IPS DF 6.9 (cell line): ENCODE measurements at places on chromosomes 4 and X.

- H3K4me1 ChIP-seq = no peaks in the 10 kb centered on the region
- H3K27me3 ChIP-seq = no peaks in the 10 kb centered on the region
- DNase-seq = no peak
- no peak overlapping the region for H3K4me3 ChIP-seq
Observed at GRCh38 chr4:128930051-128930450, 120.6 kb downstream of the JADE1 start.

- H3K4me3 ChIP-seq = peak overlapping the region; percentile 60; the same call in 1 of the 2 replicates
- DNase-seq = no peak
- peaks cover 35% of the 10 kb centered on the region for H3K27me3 ChIP-seq
- H3K4me1 ChIP-seq = peaks cover 5% of the 10 kb centered on the region
- no peaks in the 10 kb centered on the region for H3K36me3 ChIP-seq
- H3K27ac ChIP-seq = no peak overlapping the region
Observed at GRCh38 chr4:13548059-13548983, 4.0 kb upstream of the NKX3-2 start.

DNA sequence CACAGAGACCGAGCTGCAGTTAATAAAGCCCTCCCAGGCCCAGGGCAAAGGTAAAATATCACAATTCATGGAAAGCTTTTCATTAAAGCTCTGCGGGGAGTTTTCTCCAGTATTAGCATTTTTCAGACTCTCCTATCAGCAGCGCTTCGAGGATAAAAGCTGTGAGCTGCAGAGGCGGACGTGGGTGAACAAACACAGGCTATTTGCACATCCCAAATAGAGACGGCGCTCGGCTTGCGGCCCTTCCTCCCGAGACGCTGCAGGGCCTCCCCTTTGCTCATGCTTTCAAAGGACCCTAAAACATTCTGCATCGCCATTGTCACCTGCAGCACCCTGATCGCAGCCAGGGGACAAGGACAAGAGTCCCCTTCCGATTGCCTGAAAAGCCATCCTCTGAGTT, 97.3 kb downstream of the SORCS2 start:
- DNase-seq = no peak
- H3K4me1 ChIP-seq = no peaks in the 10 kb centered on the region
- no peaks in the 10 kb centered on the region for H3K27me3 ChIP-seq
- H3K36me3 ChIP-seq = no peaks in the 10 kb centered on the region
- H3K4me3 ChIP-seq = no peak overlapping the region
- H3K27ac ChIP-seq = no peak overlapping the region

GRCh38 chr4:58061967-58062366, 951.8 kb upstream of the IGFBP7 start:
- H3K27ac ChIP-seq = no peak overlapping the region
- DNase-seq = no peak
- no peaks in the 10 kb centered on the region for H3K36me3 ChIP-seq

DNA sequence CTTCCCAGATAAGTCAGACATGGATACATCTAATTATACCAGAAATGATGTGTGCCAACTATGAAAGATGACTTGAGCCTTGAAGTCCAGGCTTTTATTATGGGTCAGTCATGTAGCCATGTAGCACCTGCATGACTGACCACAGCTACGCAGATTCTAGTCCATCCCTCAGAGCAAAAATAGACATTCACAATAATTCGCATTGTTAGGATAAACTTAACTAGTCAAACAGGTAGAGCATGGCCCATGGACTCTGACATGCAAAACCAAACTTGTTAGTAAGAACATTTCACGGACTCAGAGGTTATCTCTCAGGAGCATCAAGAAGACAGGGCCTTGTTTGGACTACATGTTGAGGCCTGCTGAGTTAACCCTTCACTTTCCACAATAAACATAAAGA, 132.6 kb downstream of the PWWP3B start:
- H3K4me3 ChIP-seq = no peak overlapping the region
- no peak for DNase-seq

GRCh38 chr4:16579866-16580265, 318.6 kb downstream of the LDB2 start:
- DNase-seq = no peak
- no peaks in the 10 kb centered on the region for H3K27me3 ChIP-seq
- no peaks in the 10 kb centered on the region for H3K36me3 ChIP-seq
- no peaks in the 10 kb centered on the region for H3K4me1 ChIP-seq
- H3K27ac ChIP-seq = no peak overlapping the region
- no peak overlapping the region for H3K4me3 ChIP-seq

DNA sequence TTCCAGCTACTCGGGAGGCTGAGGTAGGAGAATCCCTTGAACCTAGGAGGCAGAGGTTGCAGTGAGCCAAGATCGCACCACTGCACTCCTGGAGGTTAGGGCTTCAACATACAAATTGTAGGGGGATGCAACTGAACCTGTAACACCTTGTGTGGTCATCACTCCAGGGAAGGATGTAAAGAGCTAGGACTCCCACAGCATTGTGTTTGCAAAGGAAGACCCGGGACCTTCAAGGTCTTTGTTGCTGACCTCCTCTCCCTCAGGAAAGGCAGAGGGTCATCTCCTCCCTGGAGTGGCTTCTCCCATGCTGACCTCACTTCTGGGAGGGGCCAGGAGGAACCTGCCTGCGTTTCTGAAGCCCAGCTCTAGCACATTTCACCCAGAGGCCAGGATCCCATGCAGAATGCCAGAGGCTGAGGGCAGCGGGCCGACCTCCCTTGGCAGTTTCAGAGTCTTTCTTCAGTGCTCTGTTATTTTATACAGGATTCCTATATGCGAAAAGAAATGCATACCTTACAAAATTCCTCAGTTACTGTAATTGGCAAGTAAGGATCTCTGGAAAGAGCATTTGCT, 80.2 kb downstream of the HTRA3 start:
- peaks cover 3% of the 10 kb centered on the region for H3K4me1 ChIP-seq
- no peak for DNase-seq
- no peak overlapping the region for H3K4me3 ChIP-seq
- no peak overlapping the region for H3K27ac ChIP-seq

GRCh38 chr4:15912961-15913630, 25.4 kb downstream of the FGFBP1 start:
- no peaks in the 10 kb centered on the region for H3K27me3 ChIP-seq
- DNase-seq = no peak
- H3K27ac ChIP-seq = no peak overlapping the region
- H3K4me3 ChIP-seq = no peak overlapping the region
- no peaks in the 10 kb centered on the region for H3K36me3 ChIP-seq
- H3K4me1 ChIP-seq = no peaks in the 10 kb centered on the region

GRCh38 chr4:150318527-150318926, 240.3 kb downstream of the DCLK2 start:
- no peak for DNase-seq
- H3K36me3 ChIP-seq = no peaks in the 10 kb centered on the region
- peaks cover 2% of the 10 kb centered on the region; the same call in 1 of the 2 replicates for H3K4me1 ChIP-seq
- no peaks in the 10 kb centered on the region for H3K27me3 ChIP-seq
- H3K27ac ChIP-seq = no peak overlapping the region
- no peak overlapping the region for H3K4me3 ChIP-seq

GRCh38 chrX:47480576-47480975, 2.4 kb downstream of the ZNF41 start:
- H3K27ac ChIP-seq = no peak overlapping the region
- no peaks in the 10 kb centered on the region for H3K36me3 ChIP-seq
- H3K4me1 ChIP-seq = no peaks in the 10 kb centered on the region
- H3K4me3 ChIP-seq = no peak overlapping the region
- DNase-seq = no peak
- no peaks in the 10 kb centered on the region for H3K27me3 ChIP-seq

DNA sequence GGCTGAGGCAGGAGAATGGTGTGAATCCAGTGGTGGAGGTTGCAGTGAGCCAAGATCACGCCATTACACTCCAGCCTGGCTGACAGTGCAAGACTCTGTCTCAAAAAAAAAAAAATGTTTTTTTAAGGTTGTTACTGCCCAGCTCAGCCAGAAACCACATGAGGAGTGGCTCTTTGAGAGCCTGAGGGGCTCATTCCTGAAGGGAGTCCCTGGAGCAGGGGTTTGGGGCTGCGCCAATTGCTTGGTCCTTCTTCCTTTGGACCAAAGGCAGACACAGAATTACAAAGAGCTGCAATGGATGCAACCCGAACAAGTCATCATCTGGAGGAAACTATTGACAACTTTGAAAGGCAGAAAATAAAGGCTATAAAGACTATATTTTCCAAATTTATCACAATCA, 60.6 kb upstream of the WWC2 start:
- no peak overlapping the region for H3K4me3 ChIP-seq
- no peaks in the 10 kb centered on the region for H3K36me3 ChIP-seq
- H3K27ac ChIP-seq = no peak overlapping the region
- H3K27me3 ChIP-seq = no peaks in the 10 kb centered on the region
- DNase-seq = no peak
- no peaks in the 10 kb centered on the region for H3K4me1 ChIP-seq

- DNase-seq = no peak
- no peak overlapping the region for H3K27ac ChIP-seq
- no peak overlapping the region for H3K4me3 ChIP-seq
- no peaks in the 10 kb centered on the region for H3K27me3 ChIP-seq
- no peaks in the 10 kb centered on the region for H3K36me3 ChIP-seq
Observed at GRCh38 chr4:163611784-163612445, 117.4 kb downstream of the TMA16 start.

DNA sequence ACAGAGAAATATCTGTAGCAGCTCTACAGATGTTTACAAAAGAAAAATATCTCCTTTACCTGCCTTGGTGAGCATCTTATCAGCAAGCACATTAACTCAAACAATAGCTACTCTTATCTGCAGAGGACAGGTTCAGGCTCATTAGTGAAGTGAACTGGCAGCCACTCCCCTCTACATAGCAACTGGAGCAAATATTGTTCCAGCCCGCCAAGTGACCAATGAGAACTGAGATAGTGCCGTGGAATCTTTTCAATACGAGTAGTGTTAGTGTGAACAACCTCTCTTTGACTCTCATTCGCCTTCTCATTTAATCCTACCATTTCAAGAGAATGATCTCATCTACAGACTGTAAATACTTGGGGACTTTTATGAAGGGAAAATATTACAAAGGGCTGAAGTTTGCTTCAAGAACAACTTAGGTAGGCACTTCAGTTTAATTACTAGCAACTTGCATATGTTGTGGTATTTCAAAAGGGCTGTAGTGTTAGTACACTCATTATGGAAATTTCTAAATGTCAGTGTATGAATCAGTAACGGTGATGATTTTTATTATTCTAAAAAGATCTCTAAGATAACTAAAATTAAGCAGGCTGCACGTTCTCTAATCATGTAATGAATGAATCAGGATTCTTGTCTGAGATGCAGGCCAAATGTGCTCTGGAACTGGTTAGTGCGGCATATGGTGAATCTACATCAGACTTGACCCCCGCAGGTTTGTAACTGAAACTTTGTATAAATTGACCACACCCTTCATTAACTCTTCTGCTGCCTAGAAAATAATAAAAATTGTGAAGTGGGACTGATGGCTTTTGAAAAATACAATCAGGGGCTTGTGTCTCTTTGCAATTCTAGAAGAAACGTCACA, 72.4 kb downstream of the PALLD start:
- no peaks in the 10 kb centered on the region for H3K36me3 ChIP-seq
- DNase-seq = no peak
- H3K4me1 ChIP-seq = no peaks in the 10 kb centered on the region
- H3K27me3 ChIP-seq = no peaks in the 10 kb centered on the region
- no peak overlapping the region for H3K27ac ChIP-seq

DNA sequence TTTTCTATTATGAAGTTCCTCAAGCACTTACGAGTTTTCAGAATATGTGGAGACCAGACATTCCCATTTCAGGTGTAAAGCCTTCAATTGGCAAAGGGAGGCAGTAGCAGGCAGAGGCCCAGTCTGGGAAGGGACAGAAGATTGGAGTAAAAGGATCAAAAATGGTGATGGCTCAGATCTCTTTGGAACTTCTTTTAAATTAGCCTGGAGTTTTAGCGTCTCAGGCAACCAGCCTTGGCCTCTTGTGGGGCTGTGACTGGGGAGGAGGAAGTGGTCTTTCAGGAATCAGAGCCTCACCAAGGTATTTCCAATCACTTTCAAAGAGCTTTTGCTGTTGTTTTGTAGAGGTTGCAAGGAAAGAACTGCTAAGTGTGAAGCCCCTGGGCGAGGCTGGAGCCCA, 239.1 kb downstream of the FRAS1 start:
- no peak overlapping the region for H3K4me3 ChIP-seq
- H3K27me3 ChIP-seq = no peaks in the 10 kb centered on the region
- DNase-seq = no peak
- H3K4me1 ChIP-seq = no peaks in the 10 kb centered on the region
- peaks cover 3% of the 10 kb centered on the region; the same call in 1 of the 2 replicates for H3K36me3 ChIP-seq

- H3K4me3 ChIP-seq = no peak overlapping the region
- H3K27ac ChIP-seq = no peak overlapping the region
- H3K4me1 ChIP-seq = peaks cover 2% of the 10 kb centered on the region; the same call in 1 of the 2 replicates
- DNase-seq = peak; percentile 95
- 0 out of 2 replicates have a peak, but pooled peaks cover 1% of the 10 kb centered on the region for H3K27me3 ChIP-seq
Observed at GRCh38 chr4:4673070-4673469, 131.2 kb upstream of the STX18 start.

- no peak overlapping the region for H3K27ac ChIP-seq
- no peaks in the 10 kb centered on the region for H3K27me3 ChIP-seq
- no peaks in the 10 kb centered on the region for H3K4me1 ChIP-seq
- no peak overlapping the region for H3K4me3 ChIP-seq
Observed at GRCh38 chr4:52107745-52108144, 56.6 kb downstream of the SPATA18 start.

- no peak overlapping the region for H3K27ac ChIP-seq
- no peak for DNase-seq
- H3K4me3 ChIP-seq = no peak overlapping the region
- no peaks in the 10 kb centered on the region for H3K27me3 ChIP-seq
Observed at GRCh38 chr4:164725066-164725465, 28.9 kb upstream of the SMIM31 start.

DNA sequence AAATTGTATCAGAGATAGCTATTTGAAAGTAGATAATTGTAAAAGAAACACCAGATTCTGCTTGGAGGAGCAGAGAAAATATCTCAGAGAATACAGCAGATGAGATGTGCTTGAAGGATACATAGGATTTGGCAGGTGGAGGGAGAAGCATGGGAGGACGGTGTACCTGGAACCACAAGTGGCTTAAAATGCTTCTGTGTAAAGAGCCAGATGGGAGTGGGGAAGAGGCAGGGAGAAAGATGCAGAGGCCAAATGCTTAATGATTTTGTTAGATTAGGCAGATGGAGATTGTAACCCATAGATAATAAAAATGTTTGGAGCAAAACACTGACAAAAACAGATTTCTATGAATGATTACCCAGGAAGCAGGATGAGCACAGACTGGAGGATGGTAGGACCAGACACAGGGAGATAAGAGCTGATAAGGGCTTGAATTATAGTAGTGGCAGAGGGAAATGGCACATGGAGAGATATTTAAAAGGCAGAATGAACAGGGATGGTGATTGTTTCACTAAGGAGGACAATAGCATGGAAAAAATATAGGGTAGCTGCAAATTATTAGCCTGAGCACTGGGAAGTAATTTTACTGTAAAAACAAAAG, 145.7 kb upstream of the TBC1D9 start:
- H3K36me3 ChIP-seq = no peaks in the 10 kb centered on the region
- no peak overlapping the region for H3K27ac ChIP-seq
- no peaks in the 10 kb centered on the region for H3K4me1 ChIP-seq
- H3K4me3 ChIP-seq = no peak overlapping the region

- H3K27me3 ChIP-seq = no peaks in the 10 kb centered on the region
- H3K4me1 ChIP-seq = no peaks in the 10 kb centered on the region
- H3K27ac ChIP-seq = no peak overlapping the region
- H3K36me3 ChIP-seq = no peaks in the 10 kb centered on the region
Observed at GRCh38 chr4:114028071-114028470, 48.6 kb upstream of the ARSJ start.
